ENCODE measurements at places on chromosomes 5 and 9.
A peak's percentile ranks its signal among the peaks of the same experiment; 100 is the strongest.

DNA sequence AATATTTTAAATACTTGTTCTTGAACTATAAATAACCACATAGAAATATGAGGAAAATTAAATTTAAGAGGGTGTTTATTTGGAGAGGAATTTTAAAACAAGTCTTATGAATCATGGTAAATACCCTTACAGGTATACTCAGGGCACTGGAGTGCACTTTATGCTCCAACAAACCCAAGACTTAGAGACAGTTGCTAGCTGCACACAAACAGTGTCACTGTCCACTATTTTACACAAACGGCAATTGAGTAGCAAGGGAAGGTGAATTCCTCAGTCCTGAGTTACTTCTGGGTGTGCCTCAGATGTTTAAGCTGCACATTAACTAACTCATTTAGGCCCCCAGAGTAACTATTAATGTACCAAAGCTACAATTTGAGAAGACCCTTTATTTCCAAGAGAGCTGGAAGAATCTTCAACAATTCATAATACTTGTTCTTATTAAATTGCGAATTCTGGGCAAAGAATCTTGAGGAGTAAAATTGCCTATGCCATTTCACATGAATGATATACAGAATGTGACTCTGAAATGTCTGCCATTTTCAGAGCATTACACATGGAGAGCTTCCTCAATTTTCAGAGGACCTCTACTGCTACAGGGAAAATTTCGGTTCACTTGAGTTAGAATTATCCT is 371.2 kb downstream of the PDE4D start:
- DNase-seq: no peak

GRCh38 chr5:112776301-112776856 is 38.7 kb downstream of the APC start:
- DNase-seq: no peak

DNA sequence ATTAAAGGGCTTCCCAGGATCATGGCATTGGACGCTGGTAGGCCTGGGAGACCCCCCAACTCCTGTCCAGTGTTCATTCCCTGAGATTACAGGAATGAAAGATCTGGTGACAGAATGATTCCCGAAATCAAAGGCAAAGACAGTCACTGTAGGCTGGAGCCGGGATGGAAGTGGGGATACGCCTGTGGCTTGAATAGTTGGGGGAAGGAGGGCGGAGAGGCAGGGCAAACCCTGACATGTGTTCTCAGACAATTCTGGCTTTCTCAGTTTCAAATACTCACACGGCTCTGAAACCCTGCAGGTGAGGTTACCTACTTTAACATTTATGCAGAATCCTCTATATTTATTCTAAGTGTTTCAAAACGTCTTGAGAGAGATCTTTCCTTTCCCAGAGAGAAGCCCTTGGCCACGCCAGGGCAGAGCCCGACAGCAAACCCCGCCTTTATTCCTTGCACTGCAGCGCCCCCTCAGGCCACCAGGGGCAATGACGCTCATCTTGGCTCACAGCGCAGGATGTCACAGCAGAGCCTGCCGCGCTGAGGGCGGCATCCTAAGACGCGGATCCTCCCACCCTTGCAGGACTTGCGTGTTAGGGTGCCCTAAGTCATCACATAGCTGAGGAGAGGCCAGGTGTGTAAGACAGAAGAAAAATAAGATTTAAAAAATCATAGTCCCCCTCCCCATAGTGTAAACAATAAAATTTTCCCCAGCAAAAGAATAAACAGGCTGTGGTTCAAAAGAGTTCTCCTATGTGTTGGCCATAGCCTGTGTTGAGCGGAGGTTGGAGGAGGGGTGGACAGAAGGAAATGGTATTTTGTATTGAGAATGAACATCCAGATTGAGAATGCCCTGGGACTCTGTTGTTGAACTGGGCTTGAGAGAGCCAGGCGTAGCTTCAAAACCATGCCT is 284.5 kb downstream of the NTRK2 start:
- DNase-seq: peak; percentile 20

GRCh38 chr9:117887941-117888340 is 183.7 kb downstream of the TLR4 start:
- no peak for DNase-seq

GRCh38 chr9:130805510-130806326 is 29.3 kb upstream of the ABL1 start:
- no peak for DNase-seq

DNA sequence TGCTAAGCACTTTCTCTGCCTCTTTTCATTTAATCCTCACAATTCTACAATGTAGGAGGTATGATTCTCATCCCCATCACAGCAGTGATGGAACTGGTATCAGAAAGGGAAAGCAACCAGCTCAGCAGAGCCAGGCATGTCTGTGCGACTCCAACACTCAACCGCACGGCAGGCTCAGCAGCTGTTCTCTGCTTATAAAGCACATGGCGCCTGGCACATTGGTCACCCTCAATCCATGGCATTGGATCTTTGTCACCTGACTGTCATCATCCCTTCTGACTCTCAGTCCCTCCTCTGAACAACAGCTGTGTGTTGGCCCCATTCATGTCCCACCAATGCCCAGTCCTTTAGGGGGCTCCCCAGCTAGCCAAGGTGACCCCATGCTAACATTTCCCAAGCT is 45.1 kb upstream of the HAND1 start:
- DNase-seq: no peak

DNA sequence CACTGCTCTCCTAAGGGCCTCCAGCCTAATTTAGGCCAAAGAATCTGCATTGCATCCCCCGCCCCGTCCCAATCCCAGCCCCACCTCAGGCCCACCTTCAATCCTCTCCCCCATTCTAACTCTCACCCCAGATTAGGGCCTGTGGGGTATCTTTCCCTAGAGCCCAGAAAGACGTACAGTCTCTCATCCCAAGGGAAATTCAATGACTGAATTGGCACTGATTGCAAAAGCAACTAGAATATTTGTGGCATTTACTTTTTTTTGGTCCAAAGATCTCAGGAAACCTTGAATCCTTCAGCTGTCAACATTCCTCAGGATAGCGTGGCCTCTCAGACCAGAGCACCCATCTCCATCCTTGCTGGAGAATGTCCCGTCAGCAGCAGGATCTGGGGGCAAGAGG is 30.6 kb downstream of the TRMO start:
- no peak for DNase-seq

DNA sequence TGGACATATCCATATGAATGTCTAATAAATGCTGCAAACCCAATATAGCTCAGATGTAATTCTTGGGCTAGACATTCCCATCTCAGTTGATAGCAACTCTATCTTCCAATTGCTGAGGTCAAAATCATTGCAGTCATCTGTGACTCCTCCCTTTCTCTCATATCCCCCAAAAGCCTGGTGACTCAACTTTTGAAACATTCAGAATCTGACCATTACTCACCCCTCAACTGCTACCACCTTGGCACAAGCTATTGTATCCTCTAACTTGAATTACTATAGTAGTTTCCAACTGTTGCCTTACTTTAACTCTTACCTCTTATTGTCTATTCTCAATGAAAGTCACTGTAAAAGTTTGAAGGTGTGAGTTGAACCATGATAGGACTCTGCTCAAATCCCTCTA is 600.1 kb upstream of the RGMB start:
- no peak for DNase-seq

DNA sequence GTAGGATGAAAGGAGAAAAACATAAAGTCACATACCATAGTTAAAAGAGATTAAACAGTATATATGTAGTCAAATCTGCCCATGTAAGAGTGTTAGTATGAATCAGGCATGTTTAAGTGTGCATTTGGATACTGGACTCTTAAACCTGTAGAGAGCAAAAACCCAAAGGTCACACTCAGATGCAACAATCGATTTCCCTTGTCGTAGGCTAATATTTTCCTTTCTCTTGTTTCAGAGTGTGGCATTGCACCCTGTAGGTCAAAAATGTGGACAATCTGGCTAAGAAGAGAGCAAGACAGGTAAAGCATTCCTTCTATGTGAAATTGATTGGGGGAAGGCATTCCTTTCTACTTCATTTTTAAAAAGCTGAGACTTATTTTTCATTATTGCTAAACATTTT is 8.9 kb downstream of the JAKMIP2 start:
- DNase-seq: no peak

DNA sequence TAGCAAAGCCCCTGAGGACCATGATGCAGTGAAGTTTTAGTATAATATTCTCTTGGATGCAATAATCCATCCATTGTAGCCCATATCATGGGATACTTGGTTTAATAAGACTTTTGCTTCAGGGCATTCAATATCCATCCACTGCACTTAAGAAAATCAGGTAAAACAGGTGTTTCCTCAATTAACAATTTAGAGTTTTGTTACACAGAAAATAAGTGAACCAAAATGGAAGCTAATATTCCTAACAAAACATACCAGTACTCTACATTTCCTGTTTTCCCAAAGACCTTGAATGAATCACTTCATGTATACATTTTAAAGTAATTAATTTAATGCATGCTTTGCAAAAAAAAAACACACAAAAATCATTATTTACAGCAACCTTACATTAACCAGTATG is 305.6 kb downstream of the NR2F1-AS1 start:
- DNase-seq: no peak

DNA sequence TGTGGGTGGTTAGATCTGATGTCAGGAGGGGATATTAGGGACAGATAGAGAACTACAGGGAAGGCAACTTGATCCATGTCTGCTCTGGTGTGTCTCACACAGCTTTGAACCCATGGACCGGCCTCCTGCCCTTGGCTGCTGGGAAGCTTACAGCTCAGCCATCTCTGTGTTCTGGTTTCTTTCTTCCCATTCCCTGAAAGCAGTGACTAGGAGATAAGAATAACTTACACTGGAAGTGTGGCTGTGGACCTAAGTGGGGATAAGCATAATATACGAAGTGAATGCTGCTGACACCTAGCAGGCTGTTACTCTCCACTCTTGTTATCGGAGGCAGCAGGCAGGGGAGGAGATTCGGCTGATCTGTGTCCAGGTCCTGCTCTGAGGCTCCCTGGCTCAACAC is 282.3 kb upstream of the TUT7 start:
- no peak for DNase-seq

GRCh38 chr5:169656125-169656901 is 19.2 kb downstream of the DOCK2 start:
- no peak for DNase-seq

DNA sequence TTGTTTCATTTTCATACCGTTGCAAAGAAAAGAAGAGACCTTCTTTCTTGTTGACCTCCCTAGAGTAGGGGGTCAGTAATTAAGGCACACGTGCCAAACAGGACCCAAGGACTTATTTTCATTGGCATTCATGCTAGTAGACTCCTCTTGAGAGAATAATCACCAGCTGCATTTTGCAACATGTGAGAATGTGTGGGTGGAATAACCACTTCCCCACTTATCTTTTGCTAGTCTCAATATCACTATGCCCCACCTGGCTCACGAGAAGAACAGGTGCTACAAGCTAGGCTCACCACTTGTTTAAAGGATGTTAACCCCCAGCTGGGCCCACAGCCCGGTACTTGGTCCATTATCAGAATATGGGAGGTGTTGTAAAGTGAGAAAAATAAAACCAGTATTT is 460.7 kb upstream of the MEF2C start:
- peak; percentile 36 for DNase-seq

- peak; percentile 35 for DNase-seq
These were observed at the start of gene FBXO10 for GRCh38 chr9:37575921-37576721. Gene FBXO10, minus strand, starts transcription at chr9:37576380. Its CDS starts 34,612 bp downstream, at chr9:37541768.

- no peak for DNase-seq
These were observed 121.3 kb upstream of the OSMR start for GRCh38 chr5:38724301-38725030.

DNA sequence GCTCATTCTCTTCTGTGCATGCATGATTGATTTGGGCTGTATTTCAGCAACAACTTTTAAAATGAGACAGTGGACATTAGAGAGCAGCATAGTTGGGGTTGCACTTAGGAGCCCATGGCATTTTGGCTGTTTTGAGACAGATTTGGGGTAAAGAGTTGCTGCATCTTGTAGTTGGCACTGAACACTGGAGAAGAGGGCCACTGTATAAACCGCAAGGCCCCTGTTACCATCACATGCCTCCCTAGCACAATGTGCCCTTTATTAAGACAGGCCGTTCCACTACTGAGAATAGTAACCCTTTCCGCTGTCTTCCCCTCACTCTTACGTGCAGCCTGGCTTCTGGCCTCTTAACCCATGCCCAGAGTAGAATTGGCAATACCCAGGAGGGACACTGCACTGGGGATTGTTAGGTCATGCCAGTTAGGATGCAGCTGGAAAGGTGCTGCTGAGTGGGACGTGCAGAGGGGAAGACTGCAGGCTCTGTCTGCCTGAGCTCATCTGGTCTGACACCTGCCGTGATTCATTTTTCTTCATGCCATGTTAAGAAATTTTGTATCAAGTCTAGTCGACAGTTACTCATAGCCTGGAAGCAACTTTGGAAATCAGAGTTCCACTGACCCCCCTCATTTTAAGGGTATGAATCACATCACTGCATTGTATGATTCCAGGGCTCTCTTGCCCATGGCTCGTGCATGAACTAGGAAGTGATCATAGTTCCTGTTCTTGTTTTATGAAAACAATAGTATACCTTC is 146.9 kb upstream of the DMRT1 start:
- no peak for DNase-seq

DNA sequence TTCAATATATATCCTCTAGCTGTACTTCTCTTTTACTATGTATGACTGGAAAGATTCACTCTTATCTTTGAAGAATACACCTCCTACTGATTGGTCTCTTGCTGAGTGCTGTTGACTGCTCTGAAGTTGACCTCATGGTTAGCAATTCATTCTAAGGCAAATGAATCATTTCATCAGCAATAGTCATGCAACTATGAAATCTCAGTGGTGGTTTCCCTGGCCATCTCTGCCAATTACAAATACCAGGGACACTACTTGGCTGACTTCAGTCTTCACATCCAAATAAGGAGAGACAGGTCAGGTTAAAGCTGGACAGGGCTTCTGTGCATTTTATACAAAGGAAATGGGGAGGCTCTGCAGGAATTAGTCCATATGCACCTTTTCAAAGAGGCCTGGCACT is 333.5 kb upstream of the ACTBL2 start:
- no peak for DNase-seq

GRCh38 chr9:130465383-130466096 is 20.8 kb downstream of the ASS1 start:
- DNase-seq: no peak

DNA sequence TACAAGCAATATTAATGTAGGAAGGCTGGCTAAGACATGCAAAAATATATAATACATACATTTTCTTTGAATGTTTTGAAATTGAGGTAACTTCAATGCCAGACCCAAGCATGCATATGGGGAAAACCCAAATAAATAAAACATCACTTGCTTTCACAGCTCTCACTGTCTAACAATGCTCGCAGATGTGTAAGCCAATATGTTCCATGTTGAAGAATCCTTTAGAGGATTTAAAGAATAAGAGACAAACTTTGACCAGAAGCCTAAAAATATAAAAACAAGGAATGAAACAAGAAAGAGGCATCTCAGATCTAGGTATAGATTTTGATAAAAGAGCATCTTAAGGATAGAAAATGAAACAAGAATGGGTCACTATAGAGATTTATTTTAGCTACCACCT is 354.2 kb downstream of the CDH10 start:
- no peak for DNase-seq
